Activated naive CD4-positive, alpha-beta T cell treated with anti-CD3 and anti-CD28 coated beads, Interleukin-2, amount 50 U/mL, for 72 hours (primary cell): ENCODE measurements at places on chromosomes 11 and 22. TPM values are rescaled to one million over a fixed set of nuclear protein-coding genes. Genes with fewer than 3 reads are reported as not detected.

Gene PRRG4
- total RNA-seq, result 0.32 TPM

Gene NAV2
- total RNA-seq, result 0.27 TPM

Gene SLC5A4
- not detected for total RNA-seq

Gene CARD16
- total RNA-seq, result 11.1 TPM

Gene GAL
- 3.5 TPM for total RNA-seq

Gene PELI3
- 4.2 TPM for total RNA-seq

DNA sequence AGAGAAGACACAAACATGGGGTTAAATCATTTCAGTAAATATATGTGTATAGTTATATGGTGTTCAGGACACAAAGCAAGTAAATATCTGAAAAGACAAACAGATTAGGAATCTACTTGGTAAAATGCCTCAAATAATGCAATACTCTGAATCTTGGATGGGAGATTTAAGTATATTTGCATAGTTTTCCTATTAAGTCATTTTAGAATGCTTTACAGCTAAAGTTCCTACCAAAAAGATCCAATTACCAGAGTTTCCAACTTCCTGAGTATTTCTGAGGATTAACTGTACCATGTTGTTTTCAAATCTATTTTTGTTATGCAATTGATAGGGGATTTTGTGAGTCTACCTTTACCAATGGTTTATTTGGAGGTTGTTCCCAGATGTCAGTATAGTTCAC lies 424.4 kb upstream of the CCDC179 start:
- no peak for DNase-seq

GRCh38 chr11:2574043-2574552 lies 125.7 kb downstream of the KCNQ1OT1 start:
- DNase-seq, result peak; percentile 51

- no peak for DNase-seq
Measured at GRCh38 chr22:36907253-36908195, 5.9 kb upstream of the CSF2RB start.

GRCh38 chr11:10502770-10503169 lies 38.2 kb downstream of the RNF141 start:
- DNase-seq, result no peak

DNA sequence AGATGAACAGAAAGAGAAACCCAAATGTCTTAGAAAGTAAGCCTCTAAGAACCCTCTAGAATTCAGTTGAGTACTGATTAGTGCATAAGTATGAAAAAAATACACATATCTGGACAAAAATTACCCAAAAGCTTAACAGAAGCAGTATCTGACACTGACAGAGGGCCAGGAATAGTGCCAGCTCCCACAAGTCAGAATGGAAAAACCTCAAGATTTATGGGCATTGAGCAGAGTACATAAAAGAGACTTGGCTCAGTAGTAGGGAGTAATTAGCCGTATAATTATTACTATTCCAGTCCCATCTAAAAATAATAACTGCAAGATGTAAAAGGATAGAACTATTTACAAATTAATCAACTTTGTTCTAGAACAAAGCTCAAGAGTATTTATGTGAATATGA lies 834.5 kb downstream of the FAM181B start:
- DNase-seq, result no peak

DNA sequence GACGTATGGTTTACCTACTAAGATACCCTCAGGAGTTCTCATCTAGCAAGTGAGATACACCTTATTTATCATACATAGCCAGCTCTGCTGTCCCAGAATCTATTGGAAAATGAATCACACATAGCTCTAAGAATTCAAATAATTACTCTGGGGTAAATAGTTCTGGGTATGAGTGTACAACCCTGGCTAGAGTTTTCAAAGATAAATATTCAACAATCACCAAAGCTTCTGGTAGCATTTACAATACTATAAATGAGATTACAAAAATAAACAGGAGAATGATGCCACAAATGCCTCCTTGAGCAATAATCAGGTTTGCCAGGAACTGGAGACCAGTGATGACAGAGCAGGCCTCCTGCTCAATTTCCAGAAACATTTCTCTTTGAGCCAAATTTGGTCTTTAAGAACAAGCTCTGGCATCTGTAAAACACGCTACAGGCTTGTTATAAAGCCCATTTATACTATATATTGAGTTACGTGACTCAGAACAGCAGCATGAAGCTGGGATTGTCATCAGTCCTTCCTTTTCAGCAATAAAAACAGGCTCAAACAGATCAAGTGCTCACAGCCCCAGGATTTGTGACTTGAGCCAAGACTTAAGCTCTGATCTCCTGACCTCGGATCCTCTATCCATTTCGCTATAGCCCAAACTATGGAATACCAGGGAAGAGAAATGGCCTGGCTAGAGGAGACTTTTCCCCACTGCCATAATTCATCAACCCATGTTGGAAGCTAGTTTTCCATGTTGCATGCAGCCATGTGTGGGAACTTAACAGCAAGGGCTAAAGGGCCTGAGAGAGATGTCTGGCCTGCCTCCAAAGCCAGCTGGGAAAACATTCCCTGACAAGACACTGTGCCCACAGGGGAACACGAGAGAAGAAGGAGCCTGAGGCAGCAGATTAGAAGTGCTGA lies 19.7 kb downstream of the RAB30 start:
- DNase-seq, result no peak

DNA sequence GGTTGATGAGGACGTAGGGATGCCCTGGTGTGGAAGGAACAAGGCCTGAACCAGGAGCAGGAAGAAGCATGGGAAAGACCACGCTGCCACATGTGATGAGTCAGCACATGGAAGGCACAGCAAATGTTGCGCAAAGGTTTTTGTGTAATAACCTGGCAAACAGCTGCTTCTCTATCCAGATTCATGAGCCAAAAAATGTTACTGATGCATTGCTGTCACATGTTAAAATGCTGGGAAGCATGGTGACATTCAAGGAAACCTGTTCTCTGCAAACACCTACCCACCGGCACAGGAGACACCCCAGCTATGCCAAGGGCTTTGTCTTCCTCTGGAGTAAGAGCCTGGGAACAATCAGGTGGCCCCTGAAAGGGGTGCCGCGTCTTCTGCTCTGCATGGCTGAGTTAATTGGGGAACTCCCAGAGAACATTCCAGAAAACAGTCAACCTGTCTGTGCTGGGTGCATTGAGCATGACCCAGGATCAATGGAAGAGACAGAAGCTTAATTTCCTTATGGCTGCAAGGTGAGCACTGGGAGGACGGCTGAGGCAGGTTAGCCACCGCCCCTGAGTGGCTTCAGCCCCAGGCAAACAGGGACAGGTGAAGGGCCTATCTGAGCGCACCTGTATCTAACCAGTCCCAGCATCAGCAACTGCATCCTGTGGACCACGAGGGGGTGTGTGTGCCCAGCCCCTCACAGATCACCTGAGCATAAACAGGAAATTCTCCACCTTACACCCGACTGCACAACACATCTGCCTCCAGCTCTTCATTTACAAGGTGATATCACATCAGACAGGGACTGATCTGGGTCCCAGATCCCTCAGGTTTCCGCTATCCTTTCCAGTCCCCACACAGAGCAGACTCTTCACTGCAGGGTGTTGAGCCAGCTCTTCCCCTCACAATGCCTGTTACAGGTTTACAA lies 108.4 kb downstream of the GGTLC2 start:
- DNase-seq, result no peak

DNA sequence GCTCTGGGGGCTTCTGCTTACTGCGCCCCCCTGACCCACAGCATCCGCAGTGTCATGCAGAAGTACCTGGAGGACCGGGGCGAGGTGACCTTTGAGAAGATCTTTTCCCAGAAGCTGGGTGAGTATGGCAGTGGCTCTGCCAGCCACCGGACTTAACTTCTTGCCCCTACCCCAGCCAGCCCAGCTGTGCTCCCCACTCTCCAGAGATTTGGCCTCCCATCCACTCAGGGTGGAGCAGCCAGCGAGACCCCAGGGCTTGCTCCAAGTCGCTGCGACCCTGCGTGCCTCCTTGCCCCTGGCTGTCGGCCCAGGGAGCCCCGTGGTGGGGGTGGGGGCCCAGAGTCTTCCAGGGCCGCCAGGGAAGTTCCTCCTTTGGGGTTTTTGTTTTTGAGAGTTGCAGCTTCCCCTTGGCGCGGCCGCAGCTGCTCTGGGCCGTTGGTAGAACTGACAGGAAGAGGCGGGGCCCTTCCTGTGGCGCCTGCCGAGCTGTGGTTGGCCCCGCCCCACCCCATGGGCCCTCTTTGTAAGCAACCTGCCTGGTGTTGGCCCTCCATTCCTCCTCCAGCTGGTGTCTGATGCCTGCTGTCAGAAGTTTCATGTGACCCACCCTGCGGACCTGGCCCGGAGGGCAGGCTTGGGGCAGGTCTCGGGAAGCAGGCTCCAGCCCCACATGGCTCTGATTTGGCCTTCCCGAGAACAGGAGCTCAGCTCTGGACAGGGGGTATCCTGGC lies 11.1 kb downstream of the GRK2 start:
- DNase-seq, result peak; percentile 82

- no peak for DNase-seq
Measured at GRCh38 chr11:69463181-69463994, 18.1 kb upstream of the LINC01488 start.

- no peak for DNase-seq
Measured at GRCh38 chr11:109733245-109733644, 311.3 kb downstream of the C11orf87 start.

DNA sequence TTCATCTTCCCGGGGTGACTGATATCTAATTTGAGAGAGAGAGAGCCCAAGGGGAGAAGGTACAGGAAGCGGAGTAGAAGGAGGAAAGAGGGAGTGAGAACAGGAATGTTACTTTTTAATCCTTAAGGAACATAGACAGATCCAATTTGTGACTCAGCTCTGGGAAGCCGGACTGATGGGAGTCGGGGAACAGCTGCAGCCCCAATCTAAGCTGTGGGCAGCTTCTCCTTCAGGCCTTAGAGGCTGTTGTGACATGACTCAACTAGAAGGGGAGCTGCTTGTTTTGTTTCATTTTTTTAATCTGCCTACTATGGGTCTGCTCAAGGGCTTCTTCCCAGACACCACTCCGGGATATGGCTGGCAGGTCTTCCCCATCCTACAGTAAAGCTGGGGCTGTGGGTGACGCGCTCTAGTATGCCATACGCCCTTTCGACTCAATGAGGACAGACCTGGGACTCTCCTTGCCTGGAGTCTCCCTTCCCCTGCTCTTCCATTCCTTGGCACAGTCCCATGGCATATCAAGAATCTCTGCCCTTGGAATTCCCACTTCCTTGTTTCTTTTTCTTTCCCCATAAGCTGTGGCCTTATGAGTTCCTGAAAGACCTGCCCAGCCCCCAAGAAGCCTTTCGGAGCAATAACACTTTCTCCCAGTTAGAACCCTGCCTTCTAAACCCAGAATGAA lies 103.3 kb upstream of the AKIP1 start:
- DNase-seq, result no peak

DNA sequence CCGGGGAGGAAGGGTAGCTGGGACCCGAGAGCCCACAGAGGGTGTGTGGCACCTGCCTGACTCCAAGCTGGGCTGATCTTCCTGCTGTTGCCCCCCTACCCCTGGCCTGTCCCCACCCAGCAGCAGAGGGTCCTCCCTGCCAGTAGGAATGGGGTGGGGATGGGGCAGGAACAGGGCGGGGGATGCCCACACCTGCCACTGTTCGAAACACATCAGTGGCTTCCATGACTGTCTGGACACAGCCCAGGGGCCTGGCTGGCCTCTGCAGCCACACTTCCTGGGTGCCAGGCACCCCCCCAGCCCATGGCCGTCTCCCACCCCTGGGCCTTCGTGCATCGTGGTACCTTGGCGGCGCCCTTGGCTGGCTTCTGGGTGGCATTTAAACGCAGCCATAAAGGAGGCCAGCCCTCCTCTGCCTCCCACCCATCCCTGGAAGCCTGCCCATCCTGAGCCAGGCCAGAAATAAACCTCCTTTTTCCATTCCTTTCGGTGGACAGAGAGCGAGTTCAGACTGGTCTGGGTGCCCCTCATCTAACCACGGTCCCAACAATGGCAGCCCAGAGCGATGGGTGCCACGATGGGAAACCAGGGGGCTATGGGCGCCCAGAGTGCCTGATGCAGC lies 745 bp upstream of the SHISAL1 start:
- no peak for DNase-seq

DNA sequence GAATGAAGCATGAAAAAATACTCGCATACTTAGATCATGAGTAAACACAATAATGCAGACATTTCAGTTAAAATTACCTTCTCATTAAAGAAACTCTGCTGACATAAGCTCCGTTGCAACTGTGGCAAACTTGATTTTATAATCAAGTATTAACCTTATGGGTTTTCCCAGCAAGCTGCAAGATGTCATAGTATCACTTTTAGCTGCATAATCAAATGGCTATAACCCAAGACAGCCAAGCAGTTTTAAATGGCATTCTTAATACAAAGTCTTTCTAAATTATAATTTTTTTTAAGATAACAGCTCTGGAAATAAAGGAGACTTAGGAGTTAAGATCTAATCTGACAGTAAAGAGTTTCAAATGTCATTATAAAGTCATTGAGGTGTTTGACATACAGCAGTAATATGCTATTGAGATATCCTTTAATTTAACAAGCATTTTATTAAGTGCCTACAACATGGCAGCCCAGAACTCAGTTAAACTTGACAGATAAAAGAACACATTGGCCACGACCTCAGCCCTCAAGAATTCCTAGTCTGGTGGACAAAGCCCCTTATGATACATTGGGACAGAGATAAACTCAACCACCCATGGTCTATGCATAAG lies 163.1 kb upstream of the FAT3 start:
- DNase-seq, result no peak

DNA sequence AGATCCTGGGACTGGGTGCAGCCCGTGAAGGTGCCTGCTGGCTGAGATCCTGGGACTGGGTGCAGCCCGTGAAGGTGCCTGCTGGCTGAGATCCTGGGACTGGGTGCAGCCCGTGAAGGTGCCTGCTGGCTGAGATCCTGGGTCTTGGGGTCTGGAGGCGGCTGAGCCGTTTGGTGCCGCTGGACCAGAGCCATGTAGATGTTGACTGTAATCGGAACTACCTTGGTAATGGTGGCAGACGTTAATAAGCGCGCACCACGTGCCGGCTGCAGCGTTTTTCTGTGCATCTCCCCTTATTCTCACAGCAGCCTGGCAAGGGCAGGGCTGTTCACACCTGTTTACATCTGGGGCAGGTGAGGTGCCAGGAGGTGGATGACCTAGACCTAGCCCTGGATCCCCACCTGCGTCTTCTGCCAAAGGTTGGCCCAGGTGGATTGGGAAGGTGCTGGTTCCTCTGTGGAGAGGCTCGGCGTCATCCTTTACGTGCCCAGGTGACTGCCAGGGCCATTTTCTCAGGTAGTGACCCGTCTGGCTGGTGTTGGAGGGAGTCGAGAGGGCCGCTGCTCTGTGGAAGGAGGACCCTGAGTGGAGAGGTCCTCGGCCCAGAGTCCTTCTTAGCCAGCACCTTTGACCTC lies 382.5 kb downstream of the TBC1D22A start:
- DNase-seq, result no peak
